ENCODE measurements at places on chromosomes 6 and 20. TPM values are rescaled to one million over a fixed set of nuclear protein-coding genes. Genes with fewer than 3 reads are reported as not detected.

Gene GPR63
- total RNA-seq: 1.1 TPM

GRCh38 chr20:31638816-31639215 lies 1.1 kb downstream of the COX4I2 start:
- DNase-seq: no peak
- peaks cover 32% of the 10 kb centered on the region for H3K4me1 ChIP-seq
- peaks cover 43% of the 10 kb centered on the region for H3K27me3 ChIP-seq

Gene BPIFB2
- not detected for total RNA-seq

- H3K4me3 ChIP-seq: no peak overlapping the region
- no peak for DNase-seq
- peaks cover 3% of the 10 kb centered on the region for H3K4me1 ChIP-seq
- no peak overlapping the region for H3K27ac ChIP-seq
- peaks cover 17% of the 10 kb centered on the region for H3K27me3 ChIP-seq
These were observed 123.6 kb upstream of the LRFN2 start for GRCh38 chr6:40710626-40711330.

Gene FAM209A
- 4.1 TPM for total RNA-seq

GRCh38 chr6:129607581-129608186 lies 102.3 kb downstream of the ARHGAP18 start:
- no peaks in the 10 kb centered on the region for H3K4me1 ChIP-seq
- H3K4me3 ChIP-seq: no peak overlapping the region

- H3K36me3 ChIP-seq: no peaks in the 10 kb centered on the region
These were observed 791 bp downstream of the ADGRG6 start for GRCh38 chr6:142302421-142303175.

Gene SRSF3
- total RNA-seq: 396 TPM

DNA sequence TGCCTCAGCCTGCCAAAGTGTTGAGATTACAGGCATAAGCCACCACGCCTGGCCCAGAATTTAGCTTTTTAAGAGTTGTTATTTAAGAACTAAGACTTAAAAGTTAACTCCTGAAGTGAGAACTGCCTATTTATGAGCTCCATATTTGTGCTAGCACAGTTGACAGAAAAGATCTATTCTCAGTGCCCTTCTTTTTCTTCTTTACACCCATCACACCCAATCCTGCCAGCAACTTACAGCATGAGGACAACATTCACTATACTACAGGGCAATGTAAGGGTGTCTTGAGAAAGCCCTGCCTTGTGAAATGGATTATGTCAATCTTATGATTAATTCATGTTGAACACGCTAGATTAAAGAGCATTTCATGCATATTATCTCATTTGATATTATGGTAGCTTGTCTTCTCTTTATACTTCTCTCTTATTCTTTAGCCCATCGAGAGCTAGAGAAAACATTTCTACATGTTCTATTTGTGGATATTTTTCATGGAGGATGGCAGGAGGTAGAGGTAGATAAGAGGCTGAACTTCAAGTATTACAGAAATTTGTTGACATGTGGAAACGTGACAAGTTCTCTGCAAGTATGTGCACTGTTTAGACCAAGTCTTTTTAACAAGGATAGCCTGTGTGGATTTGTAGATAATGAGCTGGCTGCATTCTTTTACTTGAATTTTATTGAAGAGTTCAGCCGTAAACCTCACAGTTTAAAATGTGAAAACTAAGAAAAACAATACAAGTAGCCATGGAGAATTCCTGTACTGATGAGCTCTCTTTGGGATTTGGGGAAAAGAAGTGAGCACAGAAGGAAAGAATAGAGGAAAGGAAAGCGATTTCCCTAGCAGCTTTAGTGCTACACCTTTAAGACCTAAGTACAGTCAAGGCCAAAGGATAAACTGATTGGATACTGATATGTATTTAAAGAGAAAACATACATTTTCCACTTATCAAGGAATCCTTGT lies 212.2 kb downstream of the ARHGAP18 start:
- H3K27me3 ChIP-seq: no peaks in the 10 kb centered on the region
- no peak overlapping the region for H3K27ac ChIP-seq
- H3K36me3 ChIP-seq: no peaks in the 10 kb centered on the region
- no peak overlapping the region for H3K4me3 ChIP-seq
- DNase-seq: no peak
- H3K4me1 ChIP-seq: peaks cover 20% of the 10 kb centered on the region

Gene CD40
- total RNA-seq: 3.0 TPM

Gene CPNE5
- total RNA-seq: 0.99 TPM

DNA sequence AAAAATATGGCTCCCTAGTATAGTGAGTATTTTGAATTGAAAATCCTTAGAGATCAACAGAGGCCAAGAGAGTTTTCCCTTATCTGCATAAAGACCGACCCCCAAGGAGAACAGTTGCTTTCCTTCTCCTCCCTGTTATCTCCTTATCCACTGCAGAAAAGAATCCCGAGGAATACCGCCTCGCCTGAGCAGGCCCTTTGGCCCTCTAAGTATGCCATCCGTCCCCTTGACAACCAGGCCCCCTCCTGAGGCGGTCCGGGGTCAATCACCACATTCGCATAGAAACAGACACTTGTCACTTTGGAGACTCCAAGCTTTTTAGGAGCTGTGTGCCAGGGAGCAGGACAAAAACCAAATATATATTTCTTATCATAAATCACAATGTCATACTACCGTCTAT lies 15.9 kb upstream of the GGTLC1 start:
- no peak overlapping the region for H3K27ac ChIP-seq
- peaks cover 2% of the 10 kb centered on the region for H3K4me1 ChIP-seq
- H3K27me3 ChIP-seq: peaks cover 15% of the 10 kb centered on the region

DNA sequence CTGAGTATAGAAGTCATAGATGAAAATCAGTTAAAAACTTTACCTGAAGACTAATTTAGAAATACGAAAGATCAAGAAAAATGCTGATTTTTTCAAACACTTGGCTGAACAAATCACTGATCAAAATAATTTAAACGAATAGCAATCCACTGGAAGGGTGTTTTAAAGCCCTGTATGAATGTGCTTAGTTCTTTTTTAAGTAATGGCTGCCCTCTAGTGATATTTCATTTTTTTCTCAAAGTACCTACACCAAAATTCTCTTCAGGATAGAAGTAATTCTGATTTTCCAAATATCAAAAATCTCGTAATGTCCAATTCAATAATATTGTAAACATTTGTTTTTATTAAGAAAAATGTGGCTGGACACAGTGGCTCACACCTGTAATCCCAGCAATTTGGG lies 32.5 kb downstream of the AKAP7 start:
- H3K4me1 ChIP-seq: no peaks in the 10 kb centered on the region
- no peak overlapping the region for H3K27ac ChIP-seq
- no peaks in the 10 kb centered on the region for H3K27me3 ChIP-seq

DNA sequence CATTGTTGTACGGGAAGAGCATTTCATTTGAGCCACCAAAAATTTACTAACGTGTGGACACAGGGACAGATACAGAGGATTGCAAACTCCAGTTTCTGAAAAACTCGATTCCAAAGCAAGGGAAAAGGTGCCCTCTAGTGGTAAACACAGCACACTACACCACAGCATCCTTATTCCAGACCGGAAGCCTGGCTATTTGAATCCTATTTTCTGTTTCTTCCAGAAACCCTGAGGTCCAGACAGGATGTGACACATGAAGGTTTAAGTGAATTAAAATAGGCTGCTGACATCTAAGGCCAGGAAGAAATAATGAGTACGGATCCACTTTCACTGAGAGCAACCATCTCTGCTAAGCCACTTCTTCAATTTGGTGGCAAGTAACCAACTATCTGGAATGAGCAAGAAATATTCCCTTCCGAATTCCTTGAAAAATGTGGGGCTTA lies 31.8 kb upstream of the GMPR start:
- H3K4me1 ChIP-seq: peaks cover 7% of the 10 kb centered on the region
- H3K27me3 ChIP-seq: peaks cover 41% of the 10 kb centered on the region
- no peak overlapping the region for H3K4me3 ChIP-seq

Gene MCM8
- total RNA-seq: 23.5 TPM

Gene COL9A1
- total RNA-seq: not detected

Gene DCDC2
- 0.14 TPM for total RNA-seq

DNA sequence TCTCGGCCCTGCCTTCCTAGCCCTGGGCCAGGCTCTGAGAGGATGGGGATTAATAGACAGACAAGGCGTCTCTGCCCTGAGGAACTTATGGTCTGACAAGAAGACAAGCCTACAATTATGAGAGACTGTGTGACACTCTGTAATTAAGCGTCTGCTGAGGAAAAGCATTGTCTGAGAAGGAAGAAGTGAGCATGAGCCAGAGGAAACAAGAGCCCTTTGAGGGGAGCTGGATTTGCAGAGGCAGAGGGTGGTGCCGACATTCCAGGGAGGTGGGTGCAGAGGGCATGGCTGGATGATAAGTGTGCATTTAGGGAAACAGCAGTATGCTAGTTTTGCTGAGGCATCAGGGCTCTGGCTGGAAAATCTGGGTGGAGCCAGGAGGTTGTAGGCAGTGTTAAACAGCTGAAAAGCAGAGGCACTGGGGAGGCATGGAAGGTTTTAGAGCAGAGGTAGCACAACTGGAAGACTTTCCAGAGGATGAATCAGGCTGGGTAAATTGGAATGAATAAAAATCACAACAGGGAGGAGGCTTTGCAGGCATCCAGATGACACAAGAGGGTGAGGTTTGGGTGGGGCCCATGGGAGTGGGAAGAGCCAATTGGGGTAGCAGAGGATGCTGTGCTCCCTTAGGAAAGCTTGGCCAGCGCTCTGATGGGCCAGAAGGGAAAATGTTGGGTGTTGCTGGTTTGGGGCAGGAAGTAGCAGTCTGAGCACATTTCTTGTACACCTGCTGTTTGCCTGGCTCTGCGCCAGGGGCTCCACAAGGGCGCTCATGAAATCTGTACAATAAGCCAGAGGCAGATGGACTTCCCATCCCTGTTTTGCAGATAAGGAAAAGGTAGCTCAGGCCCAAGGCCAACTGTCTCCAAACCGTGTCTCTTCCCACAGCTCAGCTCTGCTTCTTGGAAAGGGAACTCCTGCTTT lies 74.0 kb upstream of the MYL9 start:
- peak; percentile 62 for DNase-seq
- H3K27me3 ChIP-seq: no peaks in the 10 kb centered on the region
- peak overlapping the region; percentile 52 for H3K4me3 ChIP-seq

DNA sequence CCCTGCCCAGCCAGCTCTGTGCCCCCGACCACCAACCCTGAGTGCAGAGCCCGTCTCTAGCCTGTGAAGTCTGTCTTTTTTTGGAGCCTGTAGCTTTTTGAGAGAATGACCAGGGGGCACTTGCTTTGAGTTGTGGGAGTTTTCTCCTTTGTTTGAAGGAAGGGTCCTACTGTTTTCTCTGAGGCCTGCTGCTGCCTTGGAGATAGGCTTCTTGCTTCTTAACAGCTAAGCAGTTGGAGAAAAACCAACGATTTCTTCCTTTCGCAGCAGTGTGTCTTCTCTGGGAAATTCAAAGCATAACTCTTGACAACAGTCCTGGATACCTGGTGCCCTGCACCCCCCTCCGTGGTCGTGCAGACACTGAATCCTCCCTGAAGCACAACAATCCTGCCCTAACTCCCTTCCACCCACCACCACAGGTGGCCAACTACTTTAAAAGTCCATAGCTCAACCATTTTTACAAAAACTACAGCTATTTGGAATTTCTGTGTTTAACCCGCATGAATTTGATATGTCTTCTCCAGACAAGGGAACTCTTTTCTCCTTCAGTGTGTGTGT lies 61.0 kb downstream of the FAM50B start:
- H3K4me3 ChIP-seq: no peak overlapping the region
- H3K4me1 ChIP-seq: peaks cover 9% of the 10 kb centered on the region
- H3K27me3 ChIP-seq: peaks cover 71% of the 10 kb centered on the region
- no peak overlapping the region for H3K27ac ChIP-seq

GRCh38 chr6:137589067-137589848 lies 95.1 kb upstream of the OLIG3 start:
- peak overlapping the region; percentile 62 for H3K27ac ChIP-seq
- H3K36me3 ChIP-seq: peaks cover 5% of the 10 kb centered on the region
- no peak overlapping the region for H3K4me3 ChIP-seq

GRCh38 chr6:116971959-116972358 lies 94.9 kb downstream of the RFX6 start:
- no peaks in the 10 kb centered on the region for H3K36me3 ChIP-seq
- peaks cover 3% of the 10 kb centered on the region for H3K27me3 ChIP-seq
- DNase-seq: no peak
- H3K4me3 ChIP-seq: no peak overlapping the region
- no peaks in the 10 kb centered on the region for H3K4me1 ChIP-seq

DNA sequence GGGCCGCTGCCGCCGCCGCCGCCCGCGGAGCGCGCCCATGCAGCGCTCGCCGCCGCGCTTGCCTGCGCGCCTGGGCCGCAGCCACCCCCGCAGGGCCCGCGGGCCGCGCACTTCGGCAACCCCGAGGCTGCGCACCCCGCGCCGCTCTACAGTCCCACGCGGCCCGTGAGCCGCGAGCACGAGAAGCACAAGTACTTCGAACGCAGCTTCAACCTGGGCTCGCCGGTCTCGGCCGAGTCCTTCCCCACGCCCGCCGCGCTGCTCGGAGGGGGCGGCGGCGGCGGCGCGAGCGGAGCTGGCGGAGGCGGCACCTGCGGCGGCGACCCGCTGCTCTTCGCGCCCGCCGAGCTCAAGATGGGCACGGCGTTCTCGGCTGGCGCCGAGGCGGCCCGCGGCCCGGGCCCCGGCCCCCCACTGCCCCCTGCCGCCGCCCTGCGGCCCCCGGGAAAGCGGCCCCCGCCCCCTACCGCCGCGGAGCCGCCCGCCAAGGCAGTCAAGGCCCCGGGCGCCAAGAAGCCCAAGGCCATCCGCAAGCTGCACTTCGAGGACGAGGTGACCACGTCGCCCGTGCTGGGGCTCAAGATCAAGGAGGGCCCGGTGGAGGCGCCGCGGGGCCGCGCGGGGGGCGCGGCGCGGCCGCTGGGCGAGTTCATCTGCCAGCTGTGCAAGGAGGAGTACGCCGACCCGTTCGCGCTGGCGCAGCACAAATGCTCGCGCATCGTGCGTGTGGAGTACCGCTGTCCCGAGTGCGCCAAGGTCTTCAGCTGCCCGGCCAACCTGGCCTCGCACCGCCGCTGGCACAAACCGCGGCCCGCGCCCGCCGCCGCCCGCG lies 730 bp downstream of the INSM1 start:
- no peak overlapping the region for H3K4me3 ChIP-seq
- DNase-seq: peak; percentile 46
- peaks cover 68% of the 10 kb centered on the region for H3K27me3 ChIP-seq
- no peak overlapping the region for H3K27ac ChIP-seq
- H3K4me1 ChIP-seq: peaks cover 7% of the 10 kb centered on the region

DNA sequence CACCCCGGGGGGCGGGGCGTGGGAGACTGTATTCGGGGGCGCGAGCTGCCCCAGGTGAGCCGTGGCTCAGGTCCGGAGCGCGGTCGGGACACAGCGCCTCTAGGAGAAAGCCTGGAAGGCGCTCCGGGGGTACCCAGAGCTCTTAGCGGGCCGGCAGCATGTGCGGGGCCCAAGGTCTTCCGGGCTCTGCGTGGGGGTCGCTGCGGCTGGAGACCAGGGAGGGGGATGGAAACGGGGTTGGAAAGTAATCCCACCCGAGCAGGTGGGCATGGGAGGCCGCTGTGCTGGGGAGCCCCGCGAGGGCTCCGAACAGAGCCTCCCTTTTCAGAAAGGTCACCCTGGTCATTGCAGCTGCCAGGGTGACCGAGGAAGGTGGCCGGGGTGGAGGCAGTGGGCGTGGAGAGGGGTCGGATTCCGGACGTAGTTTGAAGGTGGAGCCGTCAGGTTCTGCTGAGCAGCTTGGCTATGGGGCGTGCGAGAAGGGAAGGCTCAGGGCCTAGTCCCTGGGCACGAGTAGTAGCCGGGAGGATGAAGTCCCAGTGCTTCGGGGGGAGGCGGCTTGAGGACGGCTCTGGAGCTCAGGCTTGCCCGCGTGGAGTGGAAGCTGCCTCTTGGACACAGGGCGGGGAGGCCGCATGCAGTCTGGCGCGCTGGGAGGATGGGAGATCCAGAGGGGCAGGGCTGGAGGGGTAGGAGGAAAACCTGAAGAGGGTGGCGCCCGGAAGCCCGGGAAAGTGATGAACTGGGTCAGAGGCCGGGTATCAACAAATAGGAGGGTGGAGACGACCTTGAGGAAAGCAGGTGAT lies at the start of gene SIRT5:
SIRT5 (plus strand) TSS at position 31 of the 806 bp plus-strand sequence. CDS start 9,510 bp downstream, outside the sequence.
- no peaks in the 10 kb centered on the region for H3K27me3 ChIP-seq
- peaks cover 17% of the 10 kb centered on the region for H3K36me3 ChIP-seq
- H3K4me3 ChIP-seq: peak within 1 kb of the TSS; percentile 100
- peak; percentile 83 for DNase-seq
- H3K27ac ChIP-seq: peak within 1 kb of the TSS; percentile 99

Measured in activated naive CD8-positive, alpha-beta T cell treated with anti-CD3 and anti-CD28 coated beads, Interleukin-2, amount 10 ng/mL, durations not matched to agents 7 days and 5 days (primary cell).